ENCODE measurements at places on chromosomes 7 and 10. TPM values are rescaled to one million over a fixed set of nuclear protein-coding genes. Genes with fewer than 3 reads are reported as not detected.
A peak's percentile ranks its signal among the peaks of the same experiment; 100 is the strongest.

- H3K36me3 ChIP-seq, result no peaks in the 10 kb centered on the region
- H3K27ac ChIP-seq, result peak overlapping the region; percentile 92
- H3K4me3 ChIP-seq, result peak overlapping the region; percentile 7
- DNase-seq, result no peak
- peaks cover 57% of the 10 kb centered on the region for H3K4me1 ChIP-seq
- H3K27me3 ChIP-seq, result peaks cover 5% of the 10 kb centered on the region
Observed at GRCh38 chr10:117160567-117160966, 22.5 kb upstream of the VAX1 start.

Gene HABP2
- total RNA-seq, result not detected

- no peaks in the 10 kb centered on the region for H3K36me3 ChIP-seq
- H3K27ac ChIP-seq, result no peak overlapping the region
- peak overlapping the region; percentile 94 for H3K4me3 ChIP-seq
- H3K4me1 ChIP-seq, result peaks cover 17% of the 10 kb centered on the region
- peaks cover 4% of the 10 kb centered on the region for H3K27me3 ChIP-seq
Observed at GRCh38 chr7:112789453-112789816, 758 bp downstream of the TMEM168 start.

DNA sequence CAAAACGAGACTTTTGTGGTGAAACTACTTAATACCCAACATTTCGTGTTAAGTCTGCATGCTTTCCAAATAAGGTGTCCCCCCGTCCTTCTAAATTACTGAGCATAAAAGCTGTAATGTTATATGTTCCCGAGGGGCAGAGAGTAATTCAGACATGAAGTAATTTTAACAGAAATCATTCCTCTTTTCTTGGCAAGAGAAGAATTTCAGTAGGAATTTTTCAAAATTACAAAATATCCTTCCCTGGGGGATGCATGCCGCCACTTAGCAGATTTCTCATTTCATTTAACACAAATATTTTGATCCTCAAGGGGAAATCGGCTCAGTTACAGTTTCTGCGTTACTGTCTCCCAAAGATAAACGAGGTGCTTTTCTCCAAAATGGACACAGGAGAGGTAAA lies 213.2 kb upstream of the RHOBTB1 start:
- DNase-seq, result no peak
- no peaks in the 10 kb centered on the region for H3K27me3 ChIP-seq
- no peaks in the 10 kb centered on the region for H3K36me3 ChIP-seq
- H3K27ac ChIP-seq, result no peak overlapping the region
- H3K4me3 ChIP-seq, result no peak overlapping the region
- no peaks in the 10 kb centered on the region for H3K4me1 ChIP-seq

GRCh38 chr10:109862738-109863137 lies 60.6 kb downstream of the XPNPEP1 start:
- peaks cover 46% of the 10 kb centered on the region for H3K36me3 ChIP-seq
- H3K27me3 ChIP-seq, result peaks cover 5% of the 10 kb centered on the region
- no peak for DNase-seq
- H3K27ac ChIP-seq, result no peak overlapping the region

GRCh38 chr10:14415676-14416307 lies 85.1 kb upstream of the FRMD4A start:
- no peak overlapping the region for H3K4me3 ChIP-seq
- peaks cover 1% of the 10 kb centered on the region for H3K27me3 ChIP-seq
- DNase-seq, result no peak

DNA sequence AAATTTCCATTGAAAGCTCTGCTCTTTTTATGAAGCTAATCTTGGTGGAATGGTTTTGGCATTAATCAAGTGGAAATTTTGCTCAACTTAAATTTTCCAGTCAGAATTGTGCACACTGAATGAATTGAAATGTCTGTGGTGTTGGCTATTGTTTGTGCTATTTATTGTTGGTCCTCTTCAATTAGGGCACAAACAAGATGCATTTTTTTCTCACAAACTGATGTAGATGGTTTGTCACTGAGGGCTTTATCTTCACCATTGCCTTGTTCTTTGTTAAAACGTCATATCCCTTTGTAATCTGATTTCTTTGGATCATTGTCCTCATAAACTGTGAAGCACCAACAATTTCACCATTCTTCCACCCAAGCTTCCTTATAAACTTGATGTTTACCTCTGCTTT lies 152.1 kb upstream of the RHOBTB1 start:
- DNase-seq, result no peak
- no peaks in the 10 kb centered on the region for H3K36me3 ChIP-seq
- H3K27ac ChIP-seq, result no peak overlapping the region
- no peaks in the 10 kb centered on the region for H3K27me3 ChIP-seq
- H3K4me3 ChIP-seq, result no peak overlapping the region

Gene TMEM139
- 0.23 TPM for total RNA-seq

DNA sequence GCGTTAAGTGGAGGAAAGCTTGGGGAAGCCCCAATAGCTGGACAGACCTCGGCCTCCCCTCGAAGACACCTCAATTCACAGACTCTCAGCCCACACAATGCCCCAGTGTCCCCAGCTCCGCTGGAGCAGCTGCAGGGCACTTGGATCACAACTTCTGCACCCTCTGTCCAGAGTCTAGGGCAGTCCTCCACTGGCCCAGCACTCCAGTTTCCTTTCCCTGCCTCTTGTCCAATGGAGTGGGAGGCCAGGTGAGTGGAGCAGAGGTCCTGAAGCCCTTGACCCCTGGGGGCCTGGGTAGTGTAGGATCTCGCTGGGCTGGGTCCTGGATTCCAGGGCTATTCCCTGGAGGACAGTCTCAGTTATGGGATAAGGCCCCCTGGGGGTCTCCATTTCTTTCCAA lies 11.9 kb downstream of the SFRP5 start:
- no peaks in the 10 kb centered on the region for H3K27me3 ChIP-seq
- H3K27ac ChIP-seq, result no peak overlapping the region
- DNase-seq, result no peak
- H3K4me3 ChIP-seq, result no peak overlapping the region
- H3K4me1 ChIP-seq, result no peaks in the 10 kb centered on the region

Gene ARMC3
- total RNA-seq, result 2.1 TPM

- H3K27ac ChIP-seq, result peak overlapping the region; percentile 87
- H3K27me3 ChIP-seq, result peaks cover 12% of the 10 kb centered on the region
- H3K4me1 ChIP-seq, result peaks cover 80% of the 10 kb centered on the region
Observed at GRCh38 chr7:5630670-5631069, 150.8 kb downstream of the RNF216 start.

DNA sequence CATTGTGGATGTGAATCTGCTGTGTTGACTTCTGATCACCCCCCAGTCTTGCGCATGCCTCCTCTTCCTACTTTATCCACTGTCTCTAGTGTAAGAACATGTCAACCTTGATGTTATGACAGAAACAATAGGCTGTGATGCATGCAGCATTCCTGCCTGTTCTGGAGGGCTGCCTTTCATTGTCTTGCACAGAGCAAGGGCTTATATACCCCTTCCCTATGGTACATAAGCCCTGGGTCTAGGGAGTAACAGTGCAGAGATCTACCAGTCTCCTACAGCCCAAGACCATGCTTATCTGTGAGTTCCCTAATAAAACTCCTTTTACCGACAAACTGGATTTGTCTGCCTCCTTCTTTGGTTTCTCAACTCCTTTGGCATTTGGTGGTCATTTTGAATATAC lies 177.0 kb upstream of the STK17A start:
- no peak for DNase-seq
- H3K27ac ChIP-seq, result no peak overlapping the region
- no peak overlapping the region for H3K4me3 ChIP-seq
- no peaks in the 10 kb centered on the region for H3K27me3 ChIP-seq
- H3K36me3 ChIP-seq, result no peaks in the 10 kb centered on the region

Gene ANXA8L1
- total RNA-seq, result not detected

GRCh38 chr10:100878291-100878910 lies 34.4 kb upstream of the SLF2 start:
- H3K27me3 ChIP-seq, result no peaks in the 10 kb centered on the region
- peak; percentile 69 for DNase-seq
- no peaks in the 10 kb centered on the region for H3K36me3 ChIP-seq
- no peak overlapping the region for H3K4me3 ChIP-seq
- no peak overlapping the region for H3K27ac ChIP-seq

- no peaks in the 10 kb centered on the region for H3K27me3 ChIP-seq
- DNase-seq, result no peak
- no peak overlapping the region for H3K27ac ChIP-seq
- H3K36me3 ChIP-seq, result no peaks in the 10 kb centered on the region
- H3K4me1 ChIP-seq, result peaks cover 4% of the 10 kb centered on the region
Observed at GRCh38 chr7:120412139-120413050, 139.4 kb downstream of the KCND2 start.

Gene SFTPA1
- total RNA-seq, result not detected

Data from endothelial cell (in vitro differentiated cells).